NCI-H187 (cell line): ENCODE measurements at places on chromosomes 5 and 9.

DNA sequence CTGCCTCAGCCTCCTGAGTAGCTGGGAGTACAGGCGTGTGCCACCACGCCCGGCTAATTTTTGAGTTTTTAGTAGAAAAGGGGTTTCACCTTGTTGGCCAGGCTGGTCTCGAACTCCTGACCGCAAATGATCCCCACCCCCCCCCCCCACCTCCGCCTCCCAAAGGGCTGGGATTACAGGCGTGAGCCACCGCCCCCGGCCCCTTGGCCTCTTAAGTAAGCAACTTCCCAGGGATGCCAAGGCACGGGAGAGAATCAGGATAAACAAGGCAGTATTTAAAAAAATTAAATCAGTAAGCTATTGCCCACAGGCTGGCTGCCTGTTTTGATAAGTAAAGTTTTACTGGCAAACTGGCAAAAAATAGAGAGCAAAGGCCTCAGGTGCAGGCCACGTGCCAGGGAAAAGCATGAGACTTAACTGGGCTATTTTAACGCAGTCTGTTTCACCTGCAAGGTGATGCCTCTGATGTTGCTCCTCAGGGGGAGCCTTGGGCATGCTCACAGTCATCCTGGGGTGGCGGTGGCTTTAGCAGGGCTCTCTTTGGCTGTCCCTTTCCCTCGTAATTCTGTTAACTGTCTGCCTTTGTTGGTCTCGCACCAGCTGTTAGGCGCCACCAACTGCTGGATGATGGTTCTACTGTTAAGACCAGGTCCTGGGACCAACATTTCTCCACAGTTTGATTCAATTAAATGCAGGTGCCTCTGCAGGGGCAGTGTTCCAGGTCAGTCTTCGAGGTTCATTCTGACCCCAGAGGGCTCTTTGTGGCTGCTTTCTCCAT, 19.4 kb upstream of the RNF130 start:
- no peak for DNase-seq

GRCh38 chr9:14993061-14993800, 83.0 kb upstream of the FREM1 start:
- DNase-seq = no peak

DNA sequence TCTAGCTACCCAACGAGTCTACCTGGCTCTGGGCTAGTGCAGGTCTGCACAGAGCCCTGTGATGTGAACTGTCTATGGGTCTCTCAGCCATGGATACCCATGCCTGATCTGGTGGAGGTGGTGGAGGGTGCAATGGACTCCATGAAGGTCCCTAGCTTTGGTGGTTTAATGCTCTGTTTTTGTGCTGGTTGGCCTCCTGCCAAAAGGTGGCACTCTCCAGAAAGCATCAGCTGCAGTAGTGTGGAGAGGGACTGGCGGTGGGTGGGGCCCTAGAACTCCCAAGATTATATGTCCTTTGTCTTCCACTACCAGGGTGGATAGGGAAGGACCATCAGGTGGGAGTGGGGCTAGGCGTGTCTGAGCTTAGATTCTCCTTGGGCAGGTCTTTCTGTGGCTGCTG, 290.1 kb downstream of the AGTPBP1 start:
- no peak for DNase-seq

DNA sequence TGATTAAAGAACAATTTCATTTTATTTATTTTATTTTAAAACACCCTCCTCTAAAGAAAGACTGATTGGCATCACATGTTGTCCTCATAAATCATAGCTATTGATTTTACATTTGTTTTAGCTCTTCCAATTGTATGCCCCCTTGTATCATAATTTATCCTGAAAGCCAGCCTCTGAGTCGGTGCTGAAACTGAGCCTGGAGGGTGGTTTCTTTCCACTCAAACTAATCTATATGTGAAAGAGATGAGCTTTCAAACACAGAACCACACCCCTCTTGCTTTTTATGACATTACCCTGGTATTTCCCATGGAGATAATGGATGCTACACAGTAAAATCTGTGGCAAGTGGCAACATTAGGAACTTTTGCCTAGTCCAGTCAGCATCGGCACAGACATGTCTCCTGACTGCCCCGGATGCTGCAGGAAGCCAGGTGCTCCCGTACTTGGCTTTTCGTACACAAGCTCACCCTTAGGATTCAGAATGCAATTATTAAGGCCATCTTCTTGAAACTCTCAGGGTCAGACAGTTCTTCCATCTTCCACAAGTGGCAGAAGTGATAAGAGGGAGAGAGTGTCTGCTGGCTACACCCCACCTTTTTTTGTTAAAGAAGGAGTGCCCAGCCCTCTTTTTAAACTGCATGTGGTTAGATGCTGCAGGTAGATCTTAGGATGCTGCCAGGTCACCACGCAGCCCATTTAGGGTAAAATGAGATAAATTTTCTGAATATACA, 91.1 kb downstream of the SNCAIP start:
- no peak for DNase-seq

- DNase-seq = no peak
Observed at GRCh38 chr9:110502842-110503241, 76.7 kb downstream of the SVEP1 start.

DNA sequence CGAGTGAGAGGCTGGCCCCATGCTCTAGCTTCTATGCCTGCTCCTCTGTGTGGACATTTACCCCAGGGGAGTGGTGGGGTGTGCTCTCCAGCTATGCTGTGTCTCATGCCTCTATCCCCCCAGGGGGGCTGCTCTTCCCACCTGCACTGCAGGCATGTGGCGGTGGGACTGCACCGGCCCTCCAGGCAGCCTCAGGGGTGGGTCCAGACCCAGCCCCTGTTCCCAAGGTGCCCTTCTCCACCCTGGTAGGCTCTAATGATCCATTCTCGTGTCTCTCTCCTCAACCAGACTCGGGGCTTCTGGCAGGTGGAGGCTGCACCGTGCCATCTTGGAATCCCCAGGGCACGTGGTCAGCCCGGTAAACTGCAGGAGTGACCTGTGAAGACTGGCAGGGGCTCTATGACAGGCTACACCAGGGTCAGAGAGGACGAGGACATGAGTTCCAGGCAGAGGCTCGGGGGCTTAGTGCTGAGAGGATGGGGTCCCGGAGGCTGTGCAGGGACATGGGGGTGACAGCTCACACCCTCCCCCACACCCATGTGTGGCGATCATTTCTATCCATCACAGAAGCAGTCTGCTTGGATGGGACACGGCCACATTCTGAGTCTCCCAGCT, 22.7 kb upstream of the COL5A1 start:
- no peak for DNase-seq

- DNase-seq = no peak
Observed at GRCh38 chr5:135695656-135696313, 117.0 kb upstream of the CXCL14 start.

DNA sequence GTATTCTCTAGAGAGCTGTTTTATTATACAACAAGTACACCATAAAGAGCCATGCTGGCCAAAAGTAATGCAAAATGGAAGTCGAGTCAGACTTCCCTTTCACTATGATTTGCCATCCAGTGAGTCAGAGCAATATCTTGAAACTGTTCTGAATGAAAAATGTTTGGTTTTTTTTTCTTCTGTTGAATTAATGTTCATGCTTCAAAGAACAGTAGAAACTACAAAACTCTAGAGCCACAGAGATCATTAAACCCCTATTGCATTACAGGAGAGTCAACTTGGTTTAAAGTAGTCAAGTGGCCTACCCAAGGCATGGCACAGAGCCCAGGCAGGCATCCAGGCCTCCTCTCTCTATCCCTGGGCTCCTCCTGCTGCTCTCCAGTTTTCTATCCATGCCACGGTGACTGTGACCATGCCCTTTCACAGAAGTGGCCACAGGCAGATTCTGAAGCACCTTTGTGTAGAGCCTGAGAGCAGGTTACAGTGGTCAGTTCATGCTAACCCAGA, 358.9 kb downstream of the DEPDC1B start:
- DNase-seq = no peak

GRCh38 chr9:38032266-38033110, 36.5 kb downstream of the SHB start:
- DNase-seq = no peak

- DNase-seq = no peak
Observed at GRCh38 chr5:126188804-126189203, 234.4 kb upstream of the GRAMD2B start.

DNA sequence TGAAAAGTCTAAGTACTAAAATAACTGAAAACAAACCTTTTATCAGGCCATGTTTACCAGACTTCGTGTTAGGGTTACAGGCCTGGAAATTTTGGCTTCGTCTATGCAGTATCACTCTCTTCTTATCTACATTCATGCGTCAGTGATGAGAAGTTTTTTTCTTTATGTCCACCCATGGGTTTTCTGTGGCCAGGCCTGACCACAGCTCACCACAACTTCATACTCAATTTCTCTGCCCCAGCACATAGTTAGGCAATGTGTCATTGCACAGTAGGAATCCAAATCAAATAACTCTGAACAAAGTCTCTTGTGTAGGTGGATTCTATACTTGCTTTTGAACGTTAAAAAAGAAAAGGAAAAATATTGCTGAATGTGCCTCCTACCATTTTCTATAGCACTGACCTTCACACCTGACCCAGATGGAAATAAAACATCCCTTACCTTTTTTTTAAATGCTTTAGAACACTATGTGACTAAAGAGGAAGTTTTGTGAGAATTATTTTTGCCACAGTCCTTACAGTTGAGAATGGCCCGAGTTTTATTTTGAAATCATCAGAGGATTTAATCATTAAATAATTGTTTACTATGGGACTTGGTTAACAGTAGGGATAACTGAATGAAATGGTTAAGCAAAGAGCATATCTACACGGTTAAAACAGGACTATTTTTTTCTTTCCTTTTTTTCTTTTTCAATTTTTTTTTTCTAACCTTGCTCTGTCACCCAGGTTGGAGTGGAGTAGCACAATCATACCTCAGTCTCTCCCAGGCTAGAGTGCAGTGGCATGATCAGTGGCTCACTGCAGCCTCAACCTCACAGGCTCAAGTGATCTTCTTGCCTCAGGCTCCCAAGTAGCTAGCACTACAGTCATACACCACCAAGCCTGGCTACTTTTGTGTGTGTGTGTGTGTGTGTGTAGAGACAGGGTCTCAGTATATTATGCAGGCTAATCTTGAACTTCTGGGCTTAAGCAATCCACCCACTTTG, 1247.0 kb upstream of the ACO1 start:
- DNase-seq = no peak
